HepG2 (cell line): ENCODE measurements at places on chromosomes 4 and X.

GRCh38 chr4:139167774-139168444 is 9.1 kb downstream of the ELF2 start:
- peak; percentile 62 for DNase-seq

- DNase-seq, result no peak
Measured at GRCh38 chr4:55032788-55033187, 92.6 kb downstream of the KDR start.

GRCh38 chr4:77434299-77435092 is 171.1 kb upstream of the CXCL13 start:
- DNase-seq, result no peak

DNA sequence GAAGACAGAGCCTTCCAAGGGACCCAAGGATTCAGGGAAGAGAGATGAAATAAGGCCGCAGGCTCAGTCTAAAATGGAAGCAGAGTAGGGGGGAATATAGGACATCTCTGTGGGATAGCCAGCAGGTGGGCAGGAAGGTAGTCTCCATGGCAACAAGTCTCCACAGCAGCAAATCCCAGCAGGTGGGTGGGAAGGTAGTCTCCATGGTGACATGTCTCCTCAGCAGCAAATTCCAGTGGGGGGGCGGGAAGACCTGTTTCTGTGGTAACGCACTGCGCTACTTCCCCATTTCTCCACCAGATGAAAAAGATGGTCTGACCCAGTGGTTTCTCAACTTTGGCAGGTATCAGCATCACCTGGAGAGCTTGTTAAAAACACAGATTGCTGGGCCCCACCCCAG is 18.3 kb downstream of the NLGN3 start:
- DNase-seq, result no peak

GRCh38 chr4:183347566-183347965 is 25.3 kb upstream of the CLDN24 start:
- no peak for DNase-seq

GRCh38 chr4:14289708-14290107 is 662.2 kb upstream of the BOD1L1 start:
- no peak for DNase-seq

GRCh38 chr4:2939383-2940243 is 23.6 kb downstream of the NOP14 start:
- no peak for DNase-seq

DNA sequence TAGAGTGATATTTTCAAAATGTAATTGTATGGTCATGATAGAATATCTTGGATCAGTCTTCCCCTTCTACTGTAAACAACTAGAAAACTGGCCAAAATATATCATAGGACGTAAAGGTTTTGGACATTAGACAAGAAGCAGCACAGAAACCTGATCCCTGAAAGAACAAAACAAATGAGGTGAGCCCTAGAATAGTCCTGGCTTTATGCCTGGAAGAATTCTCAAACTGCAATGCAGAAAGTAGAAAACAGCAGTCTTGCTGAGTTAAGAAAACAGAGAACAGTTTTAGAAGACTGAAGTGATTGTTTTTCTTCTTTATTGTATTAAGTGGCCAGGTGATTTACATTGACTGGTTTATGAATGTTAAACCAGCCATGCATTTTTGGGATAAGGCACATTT is 19.5 kb downstream of the NSUN7 start:
- DNase-seq, result no peak

DNA sequence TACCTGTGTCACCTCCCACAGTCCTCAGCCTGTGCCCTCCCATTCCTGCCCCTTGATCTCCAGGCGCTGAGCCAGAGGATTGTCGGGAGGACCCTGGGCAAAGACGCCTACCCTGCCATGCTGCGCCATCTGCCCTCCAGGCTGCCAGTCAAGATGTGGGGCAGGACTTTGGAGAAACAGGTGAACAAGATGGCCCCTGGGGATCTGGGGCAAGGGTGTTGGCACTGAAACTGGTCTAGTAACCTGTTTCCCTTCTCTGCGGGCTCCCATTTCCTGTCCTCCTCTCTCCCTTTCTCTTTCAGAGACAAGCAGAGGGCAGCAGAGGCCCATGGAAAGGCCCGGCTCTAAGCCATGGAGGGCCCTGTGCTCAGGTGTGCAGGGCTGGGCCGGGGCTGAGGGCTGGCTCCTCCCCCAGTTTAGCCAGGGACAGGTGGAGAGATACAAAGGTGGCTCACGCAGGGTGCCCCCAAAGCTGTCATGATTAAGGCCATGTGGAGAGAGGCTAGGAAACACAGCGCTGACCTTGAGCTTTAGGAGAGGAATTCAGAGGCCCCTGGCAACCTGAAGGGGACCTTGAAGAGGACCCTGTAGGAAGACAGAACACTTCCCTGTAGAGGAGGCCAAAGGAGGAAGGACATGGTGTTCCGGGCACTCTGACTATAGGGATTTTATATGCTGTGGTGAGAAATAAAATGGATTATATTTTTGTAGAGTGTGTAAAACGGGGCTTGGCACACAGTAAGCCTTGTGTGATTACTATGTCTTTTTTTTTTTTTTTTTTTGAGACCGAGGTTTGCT is at the start of gene GLOD5:
Gene GLOD5 (plus strand): TSS at position 74 of the 798 bp plus-strand sequence. CDS start 44 bp downstream, at position 118.
- DNase-seq, result peak; percentile 45

DNA sequence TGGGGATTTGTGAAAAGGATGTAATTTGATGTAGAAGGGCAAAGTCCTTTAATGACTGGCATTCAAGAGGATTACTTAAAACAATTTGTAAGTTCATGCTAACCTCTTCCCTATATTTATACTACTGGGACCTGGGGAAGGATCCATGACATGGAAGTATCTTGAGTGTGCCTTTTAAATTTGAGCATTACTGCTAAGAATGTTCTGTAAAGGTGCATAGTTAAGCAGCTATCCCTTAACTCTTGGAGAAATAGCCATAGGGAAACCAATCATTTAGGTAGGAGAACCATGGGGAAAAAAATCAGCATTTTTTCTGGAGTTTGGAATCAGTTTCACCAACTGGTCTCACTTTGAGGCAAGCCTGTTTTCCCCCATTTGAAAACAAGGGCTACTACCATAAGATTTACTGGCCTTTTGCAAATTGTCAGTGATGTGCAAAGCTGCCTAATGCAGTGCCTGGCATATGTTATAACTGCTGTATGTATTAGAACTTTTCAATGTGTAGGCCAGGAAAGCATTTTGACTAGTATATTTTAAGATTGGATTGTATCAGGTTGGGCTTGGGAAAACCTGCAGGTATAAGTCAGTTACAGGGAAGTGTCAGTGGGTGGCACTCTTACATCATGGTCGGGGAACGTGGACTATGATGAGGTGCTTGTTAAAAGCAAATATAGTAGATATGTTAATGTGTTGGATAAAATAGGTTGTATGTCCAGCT is 72.1 kb downstream of the PRSS12 start:
- peak; percentile 74 for DNase-seq

GRCh38 chr4:7784131-7784870 is 155.4 kb downstream of the AFAP1 start:
- DNase-seq, result no peak

DNA sequence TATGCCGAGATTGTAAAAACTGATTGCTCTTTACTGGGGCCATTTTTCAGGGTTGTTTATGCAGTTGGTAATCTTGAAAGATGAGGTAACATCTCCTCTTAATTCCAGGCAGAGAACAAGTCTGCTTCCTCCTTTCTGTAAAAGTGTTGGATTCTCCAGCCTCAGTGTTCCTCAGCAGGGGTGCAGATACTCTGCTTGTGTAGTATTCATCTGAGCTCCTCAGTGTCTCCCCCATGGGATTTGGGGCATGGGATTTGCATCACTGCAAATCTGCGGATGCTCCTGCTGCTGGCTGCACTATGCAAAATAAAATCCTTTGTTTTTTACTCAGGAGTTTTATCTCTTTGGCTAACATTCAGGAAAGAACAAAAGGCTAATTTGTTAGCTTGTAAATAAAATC is 104.9 kb upstream of the ATP8A1 start:
- DNase-seq, result no peak

GRCh38 chrX:154027022-154027402 is 7.3 kb upstream of the IRAK1 start:
- DNase-seq, result no peak

DNA sequence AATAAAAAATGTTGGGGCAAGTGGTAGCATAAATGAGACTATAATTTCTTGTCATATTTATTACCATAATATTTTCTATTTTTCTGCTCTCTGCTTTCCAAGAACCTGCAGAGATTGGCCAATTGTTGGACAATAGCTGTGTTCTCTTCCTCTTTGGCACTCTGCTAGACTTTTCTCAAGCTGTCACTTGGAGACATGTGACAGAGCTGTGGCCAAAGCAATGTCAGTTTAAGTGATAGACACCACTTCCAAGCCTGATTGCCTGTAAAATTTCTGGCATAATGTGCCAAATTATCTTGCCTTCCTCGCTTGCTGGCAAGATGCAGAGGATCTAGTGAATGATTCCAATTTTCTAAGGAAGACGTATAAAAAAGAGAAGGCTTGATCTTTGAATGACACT is 162.2 kb upstream of the NDST4 start:
- DNase-seq, result no peak

DNA sequence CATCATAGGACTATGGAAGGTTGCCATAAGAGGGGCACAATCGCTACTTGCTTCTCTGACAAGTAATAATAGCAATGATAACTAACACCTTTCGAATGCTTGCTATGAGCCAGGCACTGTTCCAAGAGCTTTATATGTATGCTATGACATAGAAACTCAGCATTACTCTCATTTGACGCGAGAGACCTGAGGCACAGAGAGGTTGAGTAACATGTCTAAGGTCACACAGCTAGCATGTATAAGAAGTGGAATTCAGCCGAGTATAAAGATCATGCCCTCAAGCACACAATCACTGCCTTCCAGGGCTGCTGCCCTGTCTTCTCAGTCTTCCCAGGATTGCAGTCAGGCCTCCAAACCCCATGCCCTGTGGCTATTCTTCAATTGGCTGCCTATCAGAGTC is 19.5 kb downstream of the PJA1 start:
- DNase-seq, result no peak
